ENCODE measurements at places on chromosomes 7 and 10. TPM values are rescaled to one million over a fixed set of nuclear protein-coding genes. Genes with fewer than 3 reads are reported as not detected.

LRIT1 gene
- total RNA-seq: not detected

CPA2 gene
- not detected for total RNA-seq

- DNase-seq: no peak
These were observed 260.8 kb downstream of the SKAP2 start for GRCh38 chr7:26603631-26604030.

DNA sequence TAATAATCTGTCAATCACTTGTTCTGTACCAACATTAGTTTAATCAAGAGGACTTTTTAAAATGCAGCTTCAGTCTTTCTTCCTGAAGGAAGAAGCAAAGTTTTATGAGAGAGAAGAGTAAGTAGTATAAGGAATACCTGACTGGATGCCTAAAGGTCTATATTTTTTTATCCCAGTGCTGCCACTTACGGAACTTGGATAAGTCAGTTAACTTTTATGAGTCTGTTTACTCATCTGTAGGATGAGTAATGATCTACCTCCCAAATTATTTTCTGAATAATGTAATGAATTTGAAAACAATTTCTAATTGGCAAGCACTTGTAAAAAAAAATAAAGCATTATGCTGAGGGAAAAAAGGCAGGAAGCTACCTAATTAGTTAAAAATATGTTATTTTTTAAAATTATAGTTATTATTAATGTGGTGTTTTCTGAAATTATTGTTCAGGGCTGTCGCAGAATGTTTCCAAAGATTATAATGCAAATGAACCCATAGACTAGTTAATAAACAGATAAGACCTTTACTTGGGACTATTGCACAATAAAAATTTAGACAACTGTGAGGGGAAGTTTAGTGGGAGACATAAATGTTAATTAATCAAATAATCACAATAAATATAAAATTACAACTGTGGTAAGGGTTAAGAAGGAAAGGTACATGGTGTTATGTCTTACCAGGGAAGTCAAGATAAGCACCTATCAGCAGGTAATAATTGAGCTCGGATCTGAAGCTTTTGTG, 24.6 kb downstream of the SLK start:
- no peak for DNase-seq

DNA sequence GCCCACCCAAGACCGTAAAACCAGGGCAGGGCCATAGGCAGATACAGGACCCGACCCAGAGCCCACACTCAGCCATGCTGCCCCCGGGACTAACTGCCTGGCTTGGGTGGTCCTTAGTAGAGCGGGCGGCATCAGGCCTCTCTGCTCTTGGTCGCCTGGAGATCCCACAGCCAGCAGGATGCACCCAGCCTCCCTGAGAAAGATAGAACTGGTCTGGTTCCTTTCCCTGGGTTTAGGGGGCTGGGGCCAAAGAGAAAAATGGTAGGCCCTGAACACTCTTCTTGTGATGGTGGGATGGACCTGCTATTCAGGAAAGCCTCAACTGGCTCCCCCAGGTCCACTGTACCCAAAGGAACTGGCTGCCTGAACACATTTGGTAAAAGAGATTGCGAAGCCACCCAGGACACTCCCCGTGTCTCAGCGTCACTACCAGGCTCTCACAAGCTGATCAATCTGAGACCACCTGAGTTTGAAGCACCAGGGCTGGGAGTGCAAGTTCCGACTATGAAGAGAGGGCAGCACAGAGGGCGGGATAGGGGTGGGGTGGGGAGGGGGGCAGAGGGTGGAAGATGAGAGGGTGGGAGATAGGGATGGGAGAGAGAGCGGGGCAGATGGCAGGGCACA, 591.5 kb downstream of the DNAJB6 start:
- no peak for DNase-seq

DNA sequence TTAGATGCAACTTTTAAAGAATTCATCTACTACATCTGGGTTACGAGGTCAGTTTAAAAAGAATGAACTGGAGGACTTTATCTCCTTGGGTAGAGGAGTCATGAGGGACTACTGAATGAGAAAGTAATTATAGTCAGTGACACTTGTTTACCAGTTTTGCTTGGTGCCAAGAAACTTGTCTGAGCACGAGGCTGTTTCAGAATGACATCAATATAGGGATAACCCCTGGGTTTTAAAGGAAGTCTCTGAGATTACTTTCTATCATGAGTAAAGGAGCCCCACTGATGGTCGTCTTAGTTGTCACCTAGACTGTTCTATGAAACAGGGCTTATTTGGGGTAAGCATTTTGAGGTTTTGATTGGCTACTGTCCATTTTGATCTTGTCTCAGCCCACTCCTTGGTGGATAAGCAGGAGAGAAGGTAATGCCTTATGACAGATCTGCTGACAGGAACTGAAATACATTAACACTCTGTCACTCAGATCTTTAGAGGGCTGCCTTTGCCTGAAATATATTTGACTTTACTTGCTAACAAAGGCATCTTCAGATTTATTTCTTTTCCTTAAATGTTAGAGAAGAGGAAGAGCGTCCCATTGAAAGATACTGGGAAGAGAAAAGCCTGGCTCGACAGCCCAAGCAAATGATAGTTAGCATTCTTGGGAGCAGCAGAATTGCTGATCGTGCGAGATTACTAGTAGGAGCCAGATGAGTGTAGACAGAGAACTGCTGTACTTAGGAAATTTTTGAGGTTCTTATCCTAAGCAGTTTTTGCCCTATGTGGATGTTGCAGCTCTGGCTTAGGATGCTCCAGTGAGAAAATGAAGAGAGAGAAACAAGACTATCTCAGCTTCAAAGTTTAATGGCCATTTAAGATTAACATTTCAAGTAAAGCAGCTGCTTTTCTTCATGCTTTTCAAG, 299.2 kb upstream of the LRGUK start:
- no peak for DNase-seq

- DNase-seq: no peak
These were observed 826.5 kb downstream of the TNS3 start for GRCh38 chr7:46755120-46756034.

TMEM236 gene
- 0.59 TPM for total RNA-seq

GRCh38 chr10:130192276-130192848, 56.2 kb downstream of the GLRX3 start:
- DNase-seq: no peak

DNA sequence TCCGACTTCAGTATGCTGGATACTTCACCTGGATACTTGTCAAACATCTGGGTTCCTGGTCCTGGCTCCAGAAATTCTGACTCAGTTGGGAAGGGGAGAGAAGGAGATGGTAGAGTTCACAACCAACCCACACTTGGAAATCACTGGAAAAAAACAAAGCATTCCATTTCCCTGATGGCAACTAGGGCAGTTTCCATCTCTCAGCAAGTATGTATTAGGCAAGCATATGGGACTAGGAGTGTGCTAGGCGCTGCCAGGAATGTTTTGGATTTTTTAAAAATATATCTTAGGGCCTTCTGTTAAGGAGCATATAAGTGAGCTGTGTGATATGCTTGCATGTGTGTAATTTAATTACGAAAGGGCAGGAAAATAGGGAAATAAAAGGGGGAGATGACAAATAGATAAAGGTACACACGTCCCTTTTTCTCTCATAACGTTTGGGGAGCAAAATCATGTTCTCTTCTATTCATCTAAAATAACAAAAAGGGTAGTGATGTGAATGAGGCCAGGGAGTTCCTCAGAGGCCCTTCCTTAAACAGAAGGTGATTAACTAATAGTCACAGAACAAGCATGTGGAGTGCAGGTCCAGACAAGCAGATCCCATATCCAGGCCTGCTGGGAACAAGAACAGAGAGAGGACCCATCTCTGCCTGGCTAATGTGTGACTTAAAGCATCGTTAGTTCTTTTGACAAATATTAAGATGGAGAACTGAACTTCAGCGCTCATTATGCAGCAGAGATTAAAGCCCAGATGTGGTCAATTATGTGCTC, 64.5 kb upstream of the NFE2L3 start:
- DNase-seq: no peak

NPSR1 gene
- not detected for total RNA-seq

DNA sequence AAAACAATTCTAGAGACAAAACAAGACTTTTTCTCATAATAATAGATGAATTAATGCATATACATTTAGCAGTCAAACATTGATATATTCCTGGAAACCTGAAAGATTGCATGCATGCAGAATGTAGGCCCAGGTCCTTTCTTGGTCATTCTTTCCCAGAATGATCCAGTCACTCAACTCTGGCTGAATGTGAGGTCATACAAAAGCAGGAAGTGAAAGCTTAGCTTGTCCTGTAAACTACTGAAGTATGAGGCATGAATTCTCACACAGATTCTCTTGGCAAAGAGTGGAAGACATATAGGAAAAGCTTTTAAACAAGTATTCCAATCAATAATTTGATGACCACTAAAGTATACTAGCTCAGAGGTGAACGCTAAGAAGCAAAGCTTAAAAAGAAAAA, 253.9 kb downstream of the PPP1R3A start:
- DNase-seq: no peak

GRCh38 chr7:102935450-102936115, 22.8 kb downstream of the LRRC17 start:
- no peak for DNase-seq

CDHR3 gene
- 4.6 TPM for total RNA-seq

- DNase-seq: no peak
These were observed 8.3 kb downstream of the NEBL start for GRCh38 chr10:20888620-20889330.

Data from breast epithelium (tissue), 4 donors.